ENCODE measurements at places on chromosomes 3 and 15.

- DNase-seq: no peak
These were observed 144.0 kb downstream of the CHSY1 start for GRCh38 chr15:101107625-101108460.

DNA sequence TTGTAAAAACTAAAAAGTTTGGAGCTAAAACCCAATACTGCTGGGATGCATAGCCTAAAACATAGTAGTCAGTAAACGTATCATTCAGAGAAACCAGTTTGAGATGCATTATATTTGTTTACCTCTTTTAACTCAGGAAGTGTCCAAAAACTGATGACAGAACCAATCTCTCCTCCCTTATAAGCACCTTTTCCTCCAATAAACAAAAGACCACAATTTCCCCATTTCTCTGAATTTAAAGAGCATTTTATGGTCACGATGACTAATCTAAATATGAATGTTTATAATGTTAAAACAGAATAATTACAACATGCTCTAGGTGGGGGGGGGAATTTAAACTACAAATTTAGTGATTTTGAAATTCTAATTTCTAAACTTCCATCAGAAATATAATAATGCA lies 58.5 kb downstream of the CEP63 start:
- no peak for DNase-seq

GRCh38 chr15:72680931-72681330 lies 5.1 kb downstream of the HIGD2B start:
- DNase-seq: no peak

DNA sequence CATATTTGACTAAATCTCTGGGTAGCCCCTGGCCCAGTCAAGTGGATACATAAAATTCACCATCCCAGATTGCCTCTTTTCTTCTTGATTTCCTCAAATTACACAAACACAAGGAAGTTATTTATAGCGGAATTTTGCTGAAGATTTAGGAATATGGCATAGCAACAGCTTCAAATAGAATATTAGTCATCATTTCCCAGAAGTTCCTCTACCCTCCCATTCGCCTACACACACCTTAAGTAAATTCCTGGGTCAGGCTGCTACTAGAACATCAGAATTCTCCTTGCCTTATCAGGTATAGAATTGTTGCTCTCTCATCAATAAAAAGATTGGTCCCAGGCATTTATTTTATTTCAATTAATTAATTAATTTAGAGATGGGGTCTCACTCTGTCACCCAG lies 31.6 kb downstream of the MESD start:
- no peak for DNase-seq

DNA sequence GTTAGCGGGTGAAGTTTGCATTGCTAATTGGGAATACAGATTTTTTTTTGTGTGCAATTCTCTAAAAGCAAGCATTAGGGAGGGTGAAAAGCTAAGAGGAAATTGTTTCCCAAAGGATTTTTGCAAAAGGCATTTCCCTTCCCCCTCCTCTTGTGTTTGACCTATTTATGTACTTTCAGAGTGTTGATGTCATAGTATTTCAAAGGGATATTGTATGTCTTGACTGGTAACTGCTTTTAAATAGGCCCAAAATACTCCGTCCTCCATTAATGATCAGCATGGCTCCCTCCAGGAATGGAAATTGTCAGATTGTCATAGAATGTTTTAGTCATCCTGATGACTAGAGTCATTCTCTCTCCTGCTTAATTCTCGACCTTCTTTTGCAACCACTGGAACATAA lies 32.4 kb downstream of the TRIM71 start:
- DNase-seq: no peak

GRCh38 chr15:51841406-51842040 lies 12.1 kb downstream of the TMOD3 start:
- DNase-seq: no peak

DNA sequence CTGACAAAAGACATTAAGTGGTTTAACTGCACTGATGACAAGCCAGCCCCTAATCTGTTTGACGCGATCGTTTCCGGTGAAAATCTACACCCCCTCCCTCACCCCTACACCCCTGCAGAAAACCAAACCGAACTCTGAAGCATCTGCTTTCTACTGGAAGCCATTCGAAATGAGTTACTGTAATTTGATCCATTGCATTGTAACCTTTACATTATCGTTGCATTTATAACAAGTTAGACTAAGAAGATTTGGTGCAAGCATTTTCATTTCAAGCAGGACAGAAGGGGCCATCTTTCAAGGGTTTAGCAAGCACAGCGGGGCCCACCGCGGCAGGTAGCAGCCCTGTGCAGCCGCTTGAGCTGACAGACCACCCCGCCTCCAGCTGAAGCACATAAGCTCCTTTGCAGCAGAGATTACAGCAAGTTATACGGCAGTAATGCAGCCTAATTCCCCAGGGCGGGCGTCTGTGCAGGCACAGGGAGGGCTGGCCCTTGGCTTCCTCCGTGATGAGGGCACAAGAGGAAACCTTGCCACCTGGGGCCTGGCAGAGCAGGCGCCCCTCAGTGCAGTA lies 79.3 kb downstream of the CHSY1 start:
- no peak for DNase-seq

DNA sequence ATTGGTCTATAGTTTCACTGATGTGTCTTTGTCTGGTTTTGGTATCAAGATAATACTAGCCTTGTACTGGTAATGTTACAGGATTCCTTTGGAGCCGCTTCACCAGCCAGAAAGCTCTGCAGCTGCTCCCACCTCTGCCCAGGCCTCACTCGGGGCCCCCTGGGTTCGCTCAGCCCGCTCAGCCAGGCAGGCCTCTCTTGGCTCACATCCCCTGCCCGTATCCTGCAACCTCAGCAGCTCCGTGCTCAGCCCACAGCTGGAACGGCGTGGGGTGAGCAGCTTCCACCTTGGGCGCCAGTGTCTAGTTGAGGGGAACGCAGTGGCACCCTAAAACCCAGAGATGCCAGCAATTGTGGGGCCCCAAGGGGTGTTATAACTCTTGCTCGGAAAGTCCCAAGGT lies 429.7 kb upstream of the ROBO2 start:
- DNase-seq: no peak

GRCh38 chr15:29058903-29059539 lies 173.2 kb downstream of the APBA2 start:
- DNase-seq: no peak

DNA sequence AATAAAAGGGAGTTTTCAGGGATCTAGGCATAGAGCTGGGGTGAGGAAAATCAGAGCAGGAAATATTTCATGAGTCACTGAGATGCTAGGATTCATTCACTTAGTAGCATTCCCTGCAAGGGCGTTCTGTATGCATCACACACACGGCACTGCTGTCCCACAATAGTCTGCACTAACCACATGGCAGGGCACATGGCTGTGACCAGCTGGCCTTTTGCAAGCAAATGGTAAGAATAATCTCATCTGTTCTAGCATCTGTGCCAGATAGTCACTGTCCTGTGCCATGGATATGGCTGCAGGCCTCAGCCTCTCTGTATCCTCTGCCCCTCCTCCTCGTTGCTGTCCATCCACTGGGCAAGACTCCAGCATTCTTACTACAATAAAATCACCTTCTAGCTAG lies 37.8 kb downstream of the BOC start:
- DNase-seq: no peak

GRCh38 chr3:153768561-153769469 lies 352.4 kb upstream of the ARHGEF26 start:
- DNase-seq: peak; percentile 15

- DNase-seq: no peak
These were observed 48.0 kb downstream of the ARNT2 start for GRCh38 chr15:80452166-80452565.

DNA sequence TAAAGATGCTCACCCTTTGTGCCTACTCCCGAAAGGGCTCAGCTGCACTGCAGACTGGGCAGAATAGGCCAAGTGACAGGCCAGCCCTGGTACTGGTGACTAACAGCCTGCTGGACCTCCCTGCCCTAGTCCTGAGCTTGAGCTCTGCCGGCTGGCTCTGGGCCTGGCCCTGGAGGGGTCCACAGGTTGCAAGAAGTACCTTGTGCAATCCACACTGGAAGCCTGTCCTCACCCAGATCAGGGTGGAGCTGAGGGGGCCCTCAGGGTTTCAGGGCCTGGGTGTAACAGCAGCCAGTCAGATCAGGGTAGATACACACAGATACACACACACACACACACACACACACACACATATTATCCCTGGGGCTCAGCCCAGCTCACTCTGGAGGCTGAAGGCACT lies 27.3 kb upstream of the PLA2G4D start:
- no peak for DNase-seq

DNA sequence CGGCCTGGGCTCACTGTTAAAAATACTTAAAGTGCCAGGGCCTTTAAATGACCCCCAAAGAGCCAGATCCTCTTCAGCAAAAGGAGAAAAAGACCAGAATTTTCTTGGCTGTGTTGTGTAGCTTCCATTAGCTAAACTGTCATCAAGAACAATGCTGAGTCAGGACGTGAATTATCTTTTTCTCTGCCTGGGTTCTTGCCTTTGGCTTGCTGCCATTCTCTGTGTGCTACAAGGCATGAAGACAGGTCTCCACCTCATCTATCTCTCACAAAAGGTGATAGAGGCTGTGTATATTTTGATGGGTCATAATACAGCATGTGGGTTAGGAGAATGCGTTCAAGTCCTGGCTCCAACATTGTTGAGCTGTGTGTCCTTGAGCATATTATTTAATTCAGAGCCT lies 52.4 kb upstream of the SELENOK start:
- no peak for DNase-seq

- DNase-seq: peak; percentile 92
These were observed 251.9 kb downstream of the CDIN1 start for GRCh38 chr15:36831125-36831903.

- no peak for DNase-seq
These were observed 217.5 kb downstream of the ALCAM start for GRCh38 chr3:105584003-105584790.

- no peak for DNase-seq
These were observed 33.0 kb downstream of the SRP14 start for GRCh38 chr15:40006003-40006402.

DNA sequence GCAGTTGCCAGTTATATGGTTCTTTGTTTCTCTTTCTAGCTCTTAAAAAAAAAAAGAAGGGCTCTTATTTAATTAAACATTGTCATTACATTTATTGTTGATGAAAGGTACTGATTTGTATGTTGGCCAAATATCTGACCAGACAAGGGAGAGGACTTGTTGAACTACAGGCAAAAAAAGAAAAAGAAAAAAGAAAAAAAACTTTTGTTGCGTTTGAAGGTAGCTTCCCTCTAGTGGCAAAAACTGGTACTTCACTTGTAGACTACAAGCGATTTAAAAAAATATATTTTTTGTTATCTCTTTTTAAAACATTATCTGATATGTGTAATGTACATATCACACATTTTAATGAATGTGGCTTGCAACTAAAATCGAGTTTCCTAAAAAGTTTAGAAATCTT lies 280.6 kb downstream of the ROBO2 start:
- DNase-seq: peak; percentile 4

- no peak for DNase-seq
These were observed 600.3 kb upstream of the TGFBR2 start for GRCh38 chr3:30006111-30006510.

- no peak for DNase-seq
These were observed 50.4 kb downstream of the SLC25A26 start for GRCh38 chr3:66271231-66271630.

DNA sequence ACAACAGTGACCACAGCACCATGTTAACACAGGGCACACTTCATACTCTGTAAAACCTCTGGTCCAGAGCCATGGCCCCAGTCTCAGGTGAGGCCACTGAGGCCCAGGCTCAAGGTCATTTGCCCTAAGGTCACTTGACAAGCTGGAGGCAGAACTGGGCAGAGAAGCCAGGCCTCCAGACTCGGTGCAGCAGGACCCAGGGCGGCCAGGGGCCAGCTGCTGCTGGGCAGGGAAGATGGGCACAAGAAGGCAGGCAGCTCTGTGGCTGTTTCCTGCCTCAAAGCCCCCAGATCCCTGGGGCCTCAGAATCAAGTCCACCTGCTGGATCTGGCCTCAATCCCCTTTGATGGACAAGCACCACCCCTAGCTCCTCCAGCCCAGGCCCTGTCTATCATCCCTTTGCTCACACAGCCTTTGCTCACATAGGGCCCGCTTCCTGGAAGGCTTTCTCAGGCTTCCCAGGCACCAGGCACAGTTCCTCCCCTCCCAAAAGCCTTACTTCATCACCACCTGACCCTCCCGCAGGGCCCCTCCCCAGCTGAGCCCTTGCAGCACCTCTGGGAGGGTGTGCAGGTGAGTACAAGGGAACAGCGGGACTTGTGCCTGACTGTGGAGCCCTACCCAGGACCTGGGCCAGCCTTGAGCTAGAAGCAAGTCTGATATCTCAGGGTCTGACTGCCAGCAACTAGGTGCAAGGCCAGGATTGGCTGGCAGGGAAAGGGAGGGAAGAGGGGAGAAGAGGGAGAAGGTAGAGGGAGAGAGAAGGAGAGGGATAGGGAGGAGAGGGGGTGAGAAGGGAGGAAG lies 38.0 kb upstream of the LINGO1 start:
- DNase-seq: no peak
